Activated CD4-positive, alpha-beta T cell treated with anti-CD3 and anti-CD28 coated beads, Interleukin-2, amount 50 U/mL, for 4 hours (primary cell): ENCODE measurements at places on chromosomes 11 and 22.

DNA sequence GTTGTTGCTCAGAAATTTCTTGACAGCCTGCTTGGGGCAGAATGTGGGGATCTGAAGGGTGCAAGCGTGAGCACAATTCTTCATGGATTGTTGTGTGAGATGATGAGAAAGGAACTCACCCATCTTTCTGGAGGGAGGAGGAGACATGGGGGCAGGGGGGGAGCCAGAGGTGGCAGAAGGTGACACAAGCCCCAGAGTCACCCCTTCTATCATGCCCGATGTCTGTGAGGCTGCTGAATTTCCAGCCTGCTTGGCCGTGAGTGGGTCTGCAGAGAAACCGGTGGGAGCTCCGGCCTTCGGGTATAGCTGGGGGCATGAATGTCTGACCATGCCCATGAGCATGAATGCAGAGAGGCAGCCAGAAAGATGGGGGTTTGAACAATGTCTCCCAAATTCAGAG is 870.7 kb downstream of the TBC1D22A start:
- no peak for DNase-seq

DNA sequence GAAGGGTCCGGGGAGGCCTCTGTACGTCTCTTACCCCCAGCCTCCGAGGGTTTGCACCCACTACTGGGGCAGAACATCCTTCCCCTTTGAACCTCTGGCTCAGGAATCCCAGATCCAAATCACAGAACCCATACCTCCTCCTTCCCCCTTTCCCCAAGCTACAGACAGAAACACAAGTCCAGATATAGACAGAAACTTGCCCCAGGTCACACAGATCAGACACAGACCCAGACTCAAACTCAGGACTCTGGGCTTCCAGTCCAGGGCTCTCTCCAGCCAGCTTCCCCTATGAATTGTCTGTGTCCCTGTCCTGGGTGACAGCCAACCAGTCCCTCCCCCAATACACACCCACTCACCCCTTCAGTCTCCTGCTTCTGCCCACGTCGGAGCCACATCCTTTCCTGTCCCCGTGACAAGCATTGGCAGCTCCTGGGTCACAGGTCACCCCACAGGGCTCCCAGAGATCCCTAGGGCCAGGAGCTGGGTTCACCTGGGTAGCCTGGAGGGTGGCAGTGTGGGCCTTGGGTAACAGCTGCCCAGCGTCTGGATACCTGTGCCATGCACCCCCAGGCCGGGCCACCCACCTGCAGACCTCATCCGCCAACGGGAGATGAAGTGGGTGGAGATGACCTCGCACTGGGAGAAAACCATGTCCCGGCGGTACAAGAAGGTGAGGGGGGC is 772 bp downstream of the TBC1D10C start:
- peak; percentile 52 for DNase-seq

DNA sequence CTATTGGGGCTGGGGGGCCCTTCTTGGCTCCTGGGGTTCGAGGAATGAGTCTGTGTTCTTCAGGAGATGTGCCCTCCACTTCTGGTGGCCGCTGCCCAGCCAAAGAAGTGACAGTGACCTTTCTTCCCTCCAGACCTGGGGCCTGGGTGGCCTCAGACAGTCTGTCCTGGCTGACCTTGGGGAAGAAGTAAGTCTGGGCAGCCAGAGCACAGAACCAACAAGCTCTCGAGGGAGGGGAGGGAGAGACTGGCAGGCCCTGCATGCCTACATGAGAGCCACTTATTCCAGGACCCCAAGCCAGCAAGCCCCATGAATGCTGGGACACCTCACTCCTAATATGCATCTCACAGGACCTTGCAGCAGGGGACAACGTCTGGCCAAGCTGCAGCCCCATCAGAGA is 27.1 kb upstream of the STK33 start:
- DNase-seq, result no peak

DNA sequence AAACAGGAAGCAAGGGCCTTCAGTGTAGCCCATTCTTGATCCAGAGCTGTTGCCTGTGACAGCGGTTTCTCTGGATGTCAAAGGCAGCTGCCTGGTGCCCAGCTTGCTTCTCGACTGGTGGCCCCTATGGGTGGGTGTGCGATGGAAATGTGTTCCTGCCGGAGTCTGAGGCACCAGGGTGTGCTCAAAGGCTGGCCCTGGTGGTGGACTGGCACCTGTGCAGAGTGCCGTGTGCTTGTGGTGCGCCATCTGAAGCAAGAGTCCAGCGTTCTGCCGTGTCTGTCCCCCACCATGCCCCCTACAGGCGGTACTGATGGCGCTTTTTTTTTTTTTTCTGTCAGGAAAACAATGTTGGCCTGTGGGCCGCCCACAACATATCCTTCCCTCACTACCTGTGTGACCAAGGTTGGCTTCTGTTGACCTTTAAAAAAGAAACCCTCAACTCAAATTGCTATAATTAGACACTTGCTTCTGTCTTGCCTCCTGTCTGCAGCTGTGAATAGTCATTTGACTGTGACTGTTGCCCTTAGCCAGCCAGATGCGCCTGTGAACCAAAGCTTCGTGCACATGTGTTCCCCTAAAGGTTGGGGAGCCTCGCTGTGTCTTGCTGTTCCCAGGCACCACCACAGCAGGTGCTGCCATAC is 4.7 kb upstream of the RANBP1 start:
- DNase-seq, result no peak

- peak; percentile 20 for DNase-seq
Measured at GRCh38 chr22:18078329-18079041, 695 bp downstream of the PEX26 start.

DNA sequence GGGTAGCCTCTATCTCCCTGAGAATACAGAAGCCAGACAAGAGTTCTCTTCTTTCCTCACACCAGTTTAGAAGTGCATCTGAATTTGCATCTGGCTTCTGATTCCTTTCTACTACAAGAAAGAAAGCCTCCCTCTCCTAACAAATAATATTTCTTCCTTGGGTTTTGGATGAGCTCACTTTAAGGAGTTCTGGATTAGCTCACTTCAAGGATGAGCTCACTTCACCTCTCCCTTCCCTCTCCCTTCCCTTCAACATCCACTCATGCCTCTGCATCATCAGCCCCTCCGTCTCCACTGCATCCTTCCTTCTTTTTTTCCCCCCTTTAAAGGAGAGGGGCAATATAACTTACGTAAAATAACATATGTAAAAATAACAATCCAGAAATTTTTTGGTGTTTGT is 1.6 kb upstream of the MTNR1B start:
- no peak for DNase-seq

DNA sequence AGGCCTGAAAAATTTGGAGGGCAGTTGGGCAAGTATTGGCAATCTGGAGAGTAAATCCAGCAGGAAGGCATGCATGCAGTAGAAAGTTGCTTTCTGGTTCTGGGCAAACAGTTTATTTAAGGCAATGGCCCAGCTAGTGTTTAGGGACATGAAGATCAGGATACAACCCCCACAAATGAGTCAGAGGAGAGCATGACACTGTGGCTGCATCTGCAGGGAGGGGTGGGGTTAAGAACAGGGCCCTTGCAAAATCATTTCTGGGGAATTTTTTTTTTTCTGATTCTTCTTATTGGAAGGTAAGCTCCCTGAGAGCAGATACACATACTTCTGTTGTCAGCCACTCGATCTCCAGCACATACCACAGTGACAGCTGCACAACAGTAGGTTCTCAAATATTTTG is 61.1 kb downstream of the FDX1 start:
- DNase-seq, result no peak

DNA sequence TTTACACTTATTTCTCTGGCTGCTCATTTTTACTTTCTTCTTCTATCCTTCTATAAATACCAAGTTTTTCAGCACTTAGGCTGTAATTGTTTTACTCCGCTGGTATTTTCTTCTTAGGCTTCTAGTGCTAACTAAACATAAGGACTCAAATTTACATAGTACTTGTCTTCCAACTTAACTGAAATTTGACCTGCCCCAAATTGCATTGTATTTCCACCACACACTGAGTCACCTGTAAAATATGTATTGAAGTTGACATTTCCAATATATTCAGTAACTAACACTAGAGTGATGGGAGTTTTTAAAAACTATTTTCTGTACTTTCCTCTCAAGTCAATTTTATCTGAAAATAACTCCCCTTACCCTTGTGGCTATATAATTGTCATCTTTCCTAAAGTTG is 1794.1 kb upstream of the RAG2 start:
- DNase-seq, result no peak

DNA sequence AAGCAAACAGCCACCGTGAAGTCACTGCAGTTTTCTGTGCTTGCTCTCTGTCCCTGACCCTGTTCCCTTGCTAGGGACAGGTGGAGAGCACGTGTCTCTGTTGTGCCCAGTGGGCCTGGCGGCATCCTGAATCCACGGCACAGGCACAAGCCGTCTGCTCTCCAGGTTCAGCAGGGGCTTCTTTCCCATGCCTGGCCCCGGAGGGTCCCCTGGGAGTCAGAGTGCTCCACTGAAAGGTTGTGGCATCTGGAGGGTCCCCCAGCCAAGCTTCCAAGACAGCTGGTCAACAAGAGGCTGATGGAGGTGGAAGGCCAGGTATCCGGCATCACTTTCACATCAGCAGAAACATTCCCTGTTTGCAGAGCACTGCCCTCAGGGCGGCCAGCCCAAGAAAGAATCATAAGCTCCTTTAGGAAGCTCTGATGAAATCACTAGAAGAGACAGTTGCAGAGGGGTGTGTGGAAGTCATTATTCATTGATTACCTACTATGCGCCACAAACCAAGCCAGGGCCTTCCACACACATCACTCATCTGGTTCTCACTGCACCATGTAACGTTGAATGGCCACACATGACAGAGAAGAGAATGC is 346.4 kb upstream of the B3GAT1 start:
- no peak for DNase-seq

- no peak for DNase-seq
Measured at GRCh38 chr11:71322861-71323582, 70.6 kb upstream of the SHANK2 start.

DNA sequence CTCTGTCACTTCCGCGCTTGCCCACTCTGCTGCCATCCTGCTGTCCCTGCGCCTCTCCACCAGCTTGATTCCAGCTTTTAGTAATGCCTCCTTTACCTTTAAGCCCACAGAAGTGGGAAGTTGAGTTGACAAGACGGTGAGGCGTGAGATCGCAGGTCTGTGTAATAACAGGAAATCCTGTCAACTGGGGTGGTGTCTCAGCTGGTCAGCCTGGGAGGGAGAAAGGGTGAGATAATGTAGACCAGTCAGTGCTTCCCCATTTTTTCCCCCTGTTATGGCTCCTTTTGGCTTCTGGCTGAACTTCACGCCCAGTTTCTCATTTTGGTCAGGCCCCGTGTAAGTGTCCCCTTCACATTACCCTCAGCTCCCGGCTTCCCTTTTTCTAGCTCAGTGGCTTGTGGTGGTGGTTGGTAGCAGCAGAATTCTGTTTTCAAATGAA is 98.9 kb downstream of the TRAF6 start:
- no peak for DNase-seq

DNA sequence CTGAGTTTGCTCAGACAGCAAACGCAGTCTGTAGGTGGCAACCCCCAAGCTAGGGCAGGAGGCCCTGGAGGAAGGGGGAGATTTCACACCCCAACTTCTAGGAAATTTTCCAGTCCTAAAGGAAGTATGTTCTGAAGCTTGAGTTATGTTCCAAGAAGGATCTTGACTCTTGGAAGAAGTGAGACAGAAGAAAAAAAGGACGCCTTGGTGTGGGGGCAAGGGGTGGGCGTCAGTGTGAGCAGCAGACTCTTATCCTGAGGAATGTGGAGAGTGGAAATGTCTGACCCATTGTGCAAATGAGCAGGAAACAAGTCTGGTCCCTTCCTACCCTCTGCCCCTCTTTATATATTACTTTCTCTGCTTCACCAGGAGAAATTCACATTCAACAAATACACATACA is 368.5 kb upstream of the NARS2 start:
- no peak for DNase-seq

- DNase-seq, result no peak
Measured at GRCh38 chr11:85062659-85063058, 564.5 kb downstream of the DLG2 start.

DNA sequence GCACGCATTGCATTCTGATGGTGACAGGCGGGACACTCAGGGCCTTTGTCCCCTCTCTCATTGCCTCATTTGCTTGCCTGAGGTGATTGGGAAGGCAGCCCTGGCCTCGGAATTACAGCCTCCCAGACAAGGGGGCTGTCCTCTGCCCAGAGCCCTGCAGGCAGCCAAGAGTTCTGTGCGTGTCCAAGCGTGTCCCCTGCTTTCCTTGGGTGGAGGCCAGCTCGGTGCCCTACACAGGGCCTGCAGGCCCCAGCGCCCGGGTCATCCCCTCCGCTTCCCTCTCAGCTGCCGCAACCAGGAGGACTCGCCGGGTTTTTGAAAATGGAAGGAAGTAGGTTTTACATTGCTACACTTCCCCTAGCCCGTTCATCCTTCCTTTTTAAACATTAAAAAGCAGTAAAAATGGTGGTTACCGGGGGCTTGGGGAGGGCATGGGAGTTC is 1.9 kb downstream of the GRAMD4 start:
- DNase-seq, result no peak

DNA sequence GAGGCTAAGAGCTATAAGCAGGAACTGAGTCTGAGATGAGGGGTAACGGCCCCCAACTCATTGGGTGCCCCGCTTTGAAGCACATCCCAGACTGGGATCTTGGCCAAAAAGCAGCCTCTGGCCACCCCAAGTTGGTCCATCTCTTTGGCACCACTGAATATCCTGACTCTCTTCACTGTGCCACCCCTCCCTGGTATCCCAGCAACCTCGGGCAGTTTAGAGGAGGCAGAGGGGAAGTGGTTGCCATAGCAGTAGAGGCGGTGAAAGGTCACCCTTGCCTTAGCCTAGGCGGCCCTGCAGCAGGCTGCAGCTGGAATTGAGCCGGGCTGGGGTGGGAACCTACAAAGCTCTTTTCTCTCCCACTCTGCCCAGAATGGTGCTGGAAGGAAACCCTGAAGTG is 1.1 kb downstream of the PELI3 start:
- DNase-seq, result no peak

GRCh38 chr11:17652556-17652955 is 66.8 kb upstream of the MYOD1 start:
- DNase-seq, result no peak

DNA sequence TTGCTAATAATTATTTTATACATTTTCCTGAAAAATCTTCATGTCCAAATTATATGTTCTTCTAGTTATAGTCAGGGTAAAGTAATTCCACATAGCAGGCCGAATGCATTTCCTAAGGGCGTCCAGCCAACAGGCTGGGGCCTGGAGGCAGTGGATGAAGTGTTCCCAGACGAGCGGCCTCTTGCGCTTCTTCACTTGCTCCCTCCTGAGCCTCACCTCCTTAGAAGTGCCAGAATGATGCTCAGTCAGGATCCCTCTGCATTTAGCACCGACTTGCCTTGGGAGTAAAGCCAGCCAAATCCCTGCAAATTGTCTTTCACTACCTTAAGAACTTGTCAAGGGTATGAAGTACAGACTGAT is 1.5 kb downstream of the OLFML1 start:
- DNase-seq, result no peak

GRCh38 chr11:107691000-107691750 is 20.7 kb downstream of the SLN start:
- no peak for DNase-seq

DNA sequence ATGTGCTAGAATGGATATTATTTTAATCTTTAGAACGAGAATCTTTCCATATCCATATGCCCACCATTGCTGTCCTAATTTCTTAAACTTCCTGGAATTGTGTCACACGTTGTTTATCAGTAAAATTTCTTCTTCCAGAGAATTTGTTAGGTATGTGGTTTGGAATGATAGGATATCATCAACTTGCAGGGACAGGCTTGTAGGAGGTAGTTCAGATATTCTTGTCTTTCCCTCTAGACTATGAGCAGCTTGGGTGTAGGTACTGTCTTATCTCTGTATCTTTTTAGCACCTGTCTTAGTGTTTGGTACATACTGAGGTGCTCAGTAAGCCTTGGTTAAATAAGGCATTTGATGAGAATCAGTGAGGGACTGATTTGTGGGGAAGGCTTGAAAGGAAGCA is 3.4 kb downstream of the CTNND1 start:
- no peak for DNase-seq

- no peak for DNase-seq
Measured at GRCh38 chr11:26551186-26551801, 20.8 kb downstream of the MUC15 start.
